ENCODE measurements at places on chromosomes 7 and 10. TPM values are rescaled to one million over a fixed set of nuclear protein-coding genes. Genes with fewer than 3 reads are reported as not detected.

The KCP gene
- 0.72 TPM for total RNA-seq

The SPDYE3 gene
- not detected for total RNA-seq

The NPFFR1 gene
- not detected for total RNA-seq

The KLF14 gene
- total RNA-seq, result 1.1 TPM

The AKAP9 gene
- 170 TPM for total RNA-seq

The SPDYE8 gene
- total RNA-seq, result not detected

The DRGX gene
- total RNA-seq, result not detected

The MMP21 gene
- 0.41 TPM for total RNA-seq

The BRAT1 gene
- total RNA-seq, result 28.1 TPM

The EBLN1 gene
- total RNA-seq, result not detected

The SEMA3E gene
- total RNA-seq, result 3.1 TPM

The NEUROD6 gene
- 0.21 TPM for total RNA-seq

GRCh38 chr10:7861509-7862120 lies 43.3 kb downstream of the TAF3 start:
- DNase-seq, result no peak

- no peak for DNase-seq
Measured at GRCh38 chr7:38727184-38727940, 96.2 kb upstream of the AMPH start.

DNA sequence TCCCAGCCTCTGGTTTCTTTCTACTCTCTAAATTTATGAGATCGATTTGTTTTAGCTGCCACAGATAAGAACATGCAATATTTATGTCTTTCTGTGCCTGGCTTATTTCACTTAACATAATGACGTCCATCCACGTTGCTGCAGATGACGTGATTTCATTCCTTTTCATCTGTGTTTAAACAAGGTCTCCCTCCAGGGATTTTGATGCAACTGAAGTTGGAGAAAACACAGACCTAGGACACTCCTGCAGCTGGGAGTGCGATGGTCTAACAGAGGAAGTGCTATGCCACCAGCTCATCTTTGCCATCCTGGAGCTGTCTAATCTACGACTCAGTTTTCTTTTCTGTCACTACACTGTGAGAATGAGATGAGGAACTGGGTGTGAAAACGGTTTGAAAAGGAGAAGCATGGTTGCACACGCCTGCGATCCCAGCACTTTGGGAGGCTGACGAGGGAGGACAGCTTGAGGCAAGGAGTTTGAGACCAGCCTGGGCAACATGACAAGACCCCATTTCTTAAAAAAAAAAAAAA lies 1.5 kb upstream of the KCTD7 start:
- DNase-seq, result peak; percentile 59

- no peak for DNase-seq
Measured at GRCh38 chr7:51471981-51472296, 155.3 kb upstream of the COBL start.

DNA sequence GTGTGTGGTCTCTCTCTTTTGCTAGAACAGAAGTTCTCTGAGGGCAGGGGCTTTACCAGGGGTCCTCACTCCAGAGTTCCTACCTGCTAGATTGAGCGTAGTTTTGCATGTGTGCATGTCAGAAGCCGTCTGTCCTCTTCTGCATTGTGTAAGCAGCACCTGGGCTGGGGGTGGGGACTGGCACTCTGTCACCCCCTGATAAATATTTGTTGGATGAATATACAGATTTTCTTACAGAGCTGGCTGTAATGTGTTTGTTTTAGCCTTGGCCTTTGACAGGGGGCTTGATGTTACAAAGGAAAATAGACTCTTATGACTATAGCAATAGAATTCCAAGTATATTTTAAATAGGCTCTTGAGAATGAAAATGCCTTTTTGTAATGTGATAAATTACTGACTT lies 46.6 kb downstream of the WDR37 start:
- DNase-seq, result no peak

DNA sequence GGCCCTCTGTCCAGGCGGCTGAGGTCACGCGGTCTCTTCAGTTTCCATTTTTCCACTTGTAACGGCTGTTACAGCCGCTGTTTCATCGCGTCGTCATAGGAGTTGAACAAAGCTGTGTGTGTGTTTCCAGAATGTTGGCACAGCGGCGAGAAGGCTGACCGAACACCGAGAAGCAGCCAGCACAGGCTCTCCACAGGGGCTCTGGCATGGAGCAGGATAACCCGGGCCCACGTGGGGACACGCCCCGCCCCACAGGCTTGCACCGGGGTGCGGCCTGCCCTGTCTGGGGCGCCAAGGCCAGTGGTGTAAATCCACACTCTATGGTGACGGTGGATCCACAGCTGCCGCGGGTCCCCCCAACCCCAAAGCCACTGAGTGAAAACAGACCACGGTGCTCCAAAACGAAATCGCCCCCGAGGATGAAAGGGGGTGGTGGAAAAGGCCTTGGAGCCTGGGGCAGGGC lies 448.2 kb downstream of the DNAJB6 start:
- peak; percentile 84 for DNase-seq

DNA sequence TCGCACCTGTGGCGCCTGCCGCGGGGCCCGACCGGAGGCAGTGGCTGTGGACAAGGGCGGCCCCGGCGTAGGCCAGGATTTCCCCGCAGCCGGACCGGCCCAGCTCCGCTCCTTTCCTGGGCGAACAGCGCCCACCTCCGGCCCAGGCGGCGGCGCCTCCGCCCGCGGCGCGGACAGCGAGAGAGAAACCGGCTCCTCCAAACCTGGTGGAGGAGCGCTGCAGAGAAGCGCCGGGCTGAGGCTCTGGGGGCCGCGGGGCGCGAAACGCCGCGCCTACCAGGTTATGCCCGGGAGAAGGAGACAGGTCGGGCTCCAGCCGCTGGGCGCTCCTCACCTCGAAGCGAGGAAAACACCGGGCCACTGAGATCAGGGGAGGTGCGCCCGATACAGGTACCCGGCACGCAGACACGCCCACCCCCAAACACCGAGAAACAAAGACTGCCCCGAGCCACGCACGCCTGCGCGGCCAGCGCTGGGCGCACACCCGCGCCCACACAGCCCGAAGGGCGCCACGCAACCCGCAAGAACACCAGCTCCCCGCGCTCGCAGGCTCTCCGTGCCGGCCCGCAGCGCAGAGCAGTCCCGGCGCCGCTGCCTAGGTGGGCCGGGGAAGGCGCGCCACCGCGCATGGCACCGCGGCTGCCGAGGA lies 3.3 kb downstream of the GRID1 start:
- DNase-seq, result peak; percentile 68

DNA sequence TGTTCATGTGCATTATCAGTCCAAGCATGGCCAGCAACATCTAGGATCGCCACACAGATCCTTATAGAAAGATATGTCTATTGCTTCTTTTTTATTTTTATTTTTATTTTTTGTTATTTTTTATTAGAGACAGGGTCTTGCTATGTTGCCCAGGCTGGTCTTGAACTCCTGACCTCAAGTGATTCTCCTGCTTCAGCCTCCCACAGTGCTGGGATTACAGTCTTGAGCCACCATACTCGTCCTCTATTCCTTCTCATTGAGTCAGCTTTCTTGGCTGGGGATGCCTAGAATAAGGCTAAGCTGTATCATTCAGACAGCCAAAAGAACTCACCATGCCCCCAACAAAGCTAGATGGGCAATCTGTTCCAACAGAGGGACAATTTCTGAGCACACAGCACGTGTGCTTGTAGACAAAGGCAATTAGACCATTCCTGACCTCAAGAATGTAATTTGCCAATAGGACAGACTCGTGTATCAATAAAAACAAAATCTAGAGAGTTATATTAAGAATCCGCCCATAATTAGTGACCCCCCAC lies 264.0 kb upstream of the NEBL start:
- no peak for DNase-seq

GRCh38 chr10:8617792-8618191 lies 563.3 kb downstream of the GATA3 start:
- DNase-seq, result no peak

- DNase-seq, result peak; percentile 31
Measured at GRCh38 chr7:143318661-143319060, 2.8 kb downstream of the CLCN1 start.

DNA sequence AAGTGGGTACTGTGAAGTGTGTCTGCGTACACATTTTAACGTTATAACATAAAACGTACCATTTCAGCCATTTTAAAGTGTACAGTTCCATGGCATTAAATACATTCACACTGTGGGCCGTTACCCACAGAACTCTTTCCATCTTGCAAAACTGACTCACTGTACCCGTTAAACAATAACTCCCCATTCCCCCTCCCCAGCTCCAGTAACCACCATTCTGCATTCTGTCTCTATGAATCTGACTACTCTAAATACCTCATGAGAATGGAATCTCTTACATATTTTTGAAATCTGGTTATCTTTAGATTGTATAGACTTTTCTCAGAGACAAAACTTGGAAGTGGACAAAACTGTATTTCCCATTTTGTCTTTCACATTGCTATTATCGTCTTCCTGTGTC lies 9.3 kb downstream of the ARL3 start:
- no peak for DNase-seq

DNA sequence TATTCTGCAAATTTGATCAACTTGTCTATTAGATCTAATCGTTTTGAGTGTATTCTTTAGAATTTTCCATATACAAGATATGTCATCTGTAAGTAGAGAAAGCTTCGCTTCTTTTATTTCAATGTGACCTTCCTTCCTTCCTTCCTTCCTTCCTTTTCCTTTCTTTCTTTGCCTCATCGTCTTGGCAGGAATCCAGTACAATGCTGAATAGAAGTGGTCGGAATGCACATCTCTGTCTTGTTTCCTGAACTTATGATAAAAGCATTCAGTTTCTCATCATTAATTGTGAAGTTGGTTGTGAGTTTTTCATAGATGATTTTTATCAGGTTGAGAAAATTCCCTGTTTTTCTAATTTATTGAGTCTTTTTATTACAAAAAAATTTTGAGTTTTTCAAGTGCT lies 300.7 kb upstream of the ZNF32 start:
- DNase-seq, result no peak

- DNase-seq, result no peak
Measured at GRCh38 chr10:9254353-9254752, 1199.9 kb downstream of the GATA3 start.

- DNase-seq, result no peak
Measured at GRCh38 chr10:50850578-50851230, 34.7 kb downstream of the A1CF start.

DNA sequence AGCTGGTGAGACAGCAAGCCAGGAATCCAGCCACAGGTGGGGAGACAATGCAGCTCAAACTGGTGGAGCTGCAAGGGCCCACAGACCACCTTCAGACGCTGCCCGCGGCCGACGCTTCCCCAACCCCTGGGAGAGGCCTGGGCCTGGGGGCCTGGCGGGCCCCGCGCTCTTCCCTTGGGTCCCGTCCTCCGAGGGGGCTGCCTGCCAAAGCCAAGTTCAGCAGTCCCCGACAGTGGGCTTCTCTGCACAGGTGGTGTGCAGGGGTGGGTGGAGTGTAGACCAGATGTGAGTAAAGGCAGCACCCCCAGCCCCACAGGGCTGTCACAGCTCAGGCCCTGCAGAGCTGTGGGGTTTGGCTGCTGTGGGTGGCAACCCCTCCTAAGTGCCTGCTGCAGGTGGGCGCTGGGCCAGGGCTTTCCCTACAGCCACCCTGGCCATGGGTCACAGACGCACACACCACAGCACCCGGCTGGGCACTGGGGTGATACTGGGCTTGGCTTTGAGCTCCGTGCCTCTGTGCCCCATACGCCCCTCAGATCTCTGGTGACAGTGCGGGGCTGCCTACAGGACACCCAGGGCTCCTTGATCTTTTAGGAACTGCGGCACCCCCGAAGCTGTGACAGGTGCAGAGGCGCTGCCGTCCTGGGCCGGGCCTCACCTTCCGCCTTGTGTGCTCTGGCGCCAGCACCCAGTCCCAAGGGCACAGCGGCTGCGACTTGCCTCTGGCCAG lies 20.5 kb downstream of the BNIP3 start:
- DNase-seq, result no peak

GRCh38 chr10:79143879-79144278 lies 75.1 kb downstream of the ZMIZ1 start:
- peak; percentile 48 for DNase-seq

GRCh38 chr10:15719899-15720634 lies at the start of gene ITGA8:
TSS of gene ITGA8 (minus strand) at chr10:15719922. CDS start at chr10:15719771, 151 bp downstream.
- DNase-seq, result peak; percentile 81

GRCh38 chr10:68553138-68553537 lies 7.0 kb upstream of the TET1 start:
- no peak for DNase-seq

DNA sequence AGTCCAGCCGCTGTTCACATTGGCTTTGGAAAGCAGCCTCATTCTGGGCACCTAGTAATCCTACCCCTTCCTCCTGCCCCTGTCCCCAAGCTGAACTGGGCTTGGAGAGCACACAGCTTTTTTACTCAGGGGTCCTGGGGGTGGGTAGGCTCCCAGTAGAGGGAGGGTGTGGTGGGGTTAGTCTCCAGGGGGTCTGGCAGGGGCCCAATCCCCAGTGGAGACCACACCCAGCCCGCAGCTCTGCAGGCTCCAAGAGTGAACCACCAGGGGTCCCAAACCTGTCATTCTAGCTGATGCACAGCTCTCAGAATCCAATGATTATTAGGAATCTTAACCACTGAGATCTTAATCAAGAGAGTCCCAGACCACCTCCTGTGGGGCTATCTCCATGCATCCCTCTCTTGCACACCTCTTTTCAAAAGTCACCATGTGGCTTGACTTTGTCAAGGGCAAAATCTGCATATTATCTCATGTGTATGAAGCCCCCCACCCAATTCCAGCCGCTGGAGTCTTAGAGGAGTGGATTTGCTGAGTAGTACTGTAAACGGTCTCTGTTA lies 2.7 kb downstream of the HOXA11 start:
- DNase-seq, result no peak

DNA sequence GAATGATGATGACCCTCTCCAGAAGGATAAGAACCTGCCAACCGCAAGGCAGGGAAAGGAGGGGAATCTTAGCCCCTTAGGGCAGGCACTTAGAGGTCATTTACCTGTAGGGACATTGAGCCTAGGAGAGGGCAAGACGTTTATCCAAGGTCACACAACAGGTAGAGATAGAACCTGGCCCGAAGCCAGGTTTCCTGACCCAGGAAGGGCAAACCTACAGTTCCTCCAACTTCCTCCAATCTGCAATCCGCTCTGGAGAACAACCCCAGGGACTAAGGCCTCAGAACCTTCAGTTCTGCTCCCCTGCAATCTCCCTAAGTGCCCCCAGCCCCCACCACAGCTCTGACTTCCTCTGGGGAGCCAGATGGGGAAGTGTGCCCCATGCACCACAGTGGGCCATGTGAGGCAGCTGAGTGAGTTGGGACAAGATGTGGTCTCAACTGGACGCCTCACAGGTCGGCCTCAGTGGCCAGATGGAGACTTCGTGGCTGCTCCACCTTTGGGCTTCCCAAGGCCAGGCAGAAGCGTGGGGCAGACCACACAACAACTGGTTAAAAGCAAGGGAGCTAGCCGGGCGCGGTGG lies 1.4 kb upstream of the PSAP start:
- DNase-seq, result no peak

GRCh38 chr10:68132391-68132790 lies 23.1 kb downstream of the MYPN start:
- DNase-seq, result no peak

GRCh38 chr10:5040010-5040673 lies 36.5 kb upstream of the AKR1C2 start:
- DNase-seq, result no peak
